ENCODE measurements at places on chromosomes 16 and 17.
A peak's percentile ranks its signal among the peaks of the same experiment; 100 is the strongest.

- DNase-seq, result peak; percentile 51
These were observed 383.0 kb downstream of the PMP22 start for GRCh38 chr17:14882131-14882530.

GRCh38 chr16:81539009-81539758, 94.6 kb downstream of the CMIP start:
- no peak for DNase-seq

- DNase-seq, result no peak
These were observed 426.8 kb downstream of the HS3ST4 start for GRCh38 chr16:26118575-26118974.

- DNase-seq, result no peak
These were observed 1687.5 kb downstream of the TP53TG3F start for GRCh38 chr16:35146723-35147458.

DNA sequence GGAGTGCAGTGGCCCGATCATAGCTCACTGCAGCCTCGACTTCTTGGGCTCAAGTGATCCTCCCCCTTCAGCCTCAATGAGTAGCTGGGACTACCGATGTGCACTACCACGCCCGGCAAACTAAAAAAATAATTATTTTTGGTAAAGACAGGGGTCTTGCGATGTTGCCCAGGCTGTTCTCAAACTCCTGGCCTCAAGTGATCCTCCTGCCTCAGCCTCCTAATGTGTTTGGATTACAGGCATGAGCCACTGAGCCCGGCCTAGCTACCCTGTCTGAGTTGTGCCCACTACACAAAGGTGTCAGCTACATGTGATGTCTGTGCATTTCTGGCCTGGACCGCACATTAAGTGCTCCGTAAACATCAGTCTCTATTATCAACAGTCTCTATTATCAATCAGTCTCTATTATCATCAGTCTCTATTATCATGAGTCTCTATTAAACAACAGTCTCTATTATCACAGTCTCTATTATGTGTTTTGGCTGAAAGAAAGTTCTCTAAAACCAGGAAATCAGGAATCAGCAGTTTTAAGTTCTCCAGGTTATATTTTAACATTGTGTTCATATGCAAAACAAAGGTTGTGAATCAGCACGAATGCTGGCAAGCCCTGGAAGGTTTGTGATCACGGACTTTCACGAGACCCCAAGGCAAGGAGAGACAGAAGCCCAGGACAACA, 721 bp upstream of the WWOX start:
- no peak for DNase-seq

GRCh38 chr16:2768403-2769089, 8.5 kb downstream of the ELOB start:
- DNase-seq, result peak; percentile 18

DNA sequence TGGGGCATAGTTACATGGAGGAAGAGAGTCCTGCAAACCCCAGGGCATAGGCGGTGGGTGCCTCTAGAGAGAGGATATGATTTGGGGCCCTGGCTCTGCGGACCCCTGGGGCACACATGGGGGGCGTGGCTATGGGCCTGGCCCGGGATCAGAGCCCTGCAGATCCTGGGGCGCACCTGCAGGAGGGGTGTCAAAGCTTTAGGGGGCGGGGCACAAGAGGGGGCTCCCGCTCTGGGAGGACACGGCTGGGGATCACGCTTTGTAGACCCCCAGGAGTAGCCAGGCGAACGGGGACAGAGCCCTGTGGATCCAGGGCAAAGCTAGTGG, 497 bp downstream of the BCL7C start:
- DNase-seq, result no peak

DNA sequence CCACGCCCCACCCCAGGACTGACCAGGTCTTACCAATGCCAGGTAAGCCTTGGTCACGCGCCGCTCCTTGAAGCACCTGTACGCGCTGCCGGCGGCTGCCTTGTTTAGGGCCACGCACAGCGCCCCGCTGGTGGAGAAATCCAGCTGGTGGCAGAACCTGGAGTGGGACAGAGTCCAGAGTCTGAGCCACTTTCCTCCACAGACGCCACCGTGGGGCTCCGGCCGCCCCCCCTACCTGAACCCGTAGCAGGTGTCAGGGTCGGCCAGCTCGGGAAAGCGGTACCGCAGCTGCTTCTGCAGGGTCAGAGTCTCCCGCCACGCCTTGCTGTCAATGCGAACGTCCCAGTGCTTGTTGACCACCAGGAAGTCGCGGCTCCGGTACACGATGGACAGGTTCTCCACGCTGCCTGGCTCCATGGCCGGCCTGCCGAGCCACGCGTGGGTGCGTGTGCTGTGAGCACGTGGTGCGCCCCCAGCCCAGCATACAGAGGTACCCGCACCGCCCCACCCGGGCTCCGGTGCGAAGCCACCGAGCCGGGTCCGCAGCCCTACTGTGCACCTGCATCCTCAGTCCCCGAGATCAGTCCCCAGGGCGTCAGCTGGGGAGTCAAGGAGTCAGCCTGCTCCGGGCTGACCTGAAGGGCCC, 737 bp downstream of the RPUSD1 start:
- DNase-seq, result no peak

DNA sequence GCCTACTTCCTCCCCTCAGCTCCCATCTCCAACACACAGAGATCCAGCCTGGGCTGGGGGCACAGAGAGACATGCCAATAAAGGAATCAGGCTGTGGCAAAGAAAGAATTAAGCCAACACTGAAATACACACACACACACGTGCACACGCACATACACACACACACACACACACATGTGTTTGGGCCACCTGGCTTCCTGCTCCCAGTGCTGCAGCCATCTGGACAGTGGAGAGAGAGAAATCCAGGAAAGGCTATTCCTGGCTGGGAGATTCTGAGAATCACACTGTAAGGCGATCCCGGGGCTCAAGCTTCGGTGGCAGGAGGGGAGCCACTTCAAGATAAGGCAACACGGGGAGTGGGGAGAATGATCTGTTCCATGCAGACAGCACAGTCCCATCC, 72.4 kb downstream of the NOG start:
- no peak for DNase-seq

DNA sequence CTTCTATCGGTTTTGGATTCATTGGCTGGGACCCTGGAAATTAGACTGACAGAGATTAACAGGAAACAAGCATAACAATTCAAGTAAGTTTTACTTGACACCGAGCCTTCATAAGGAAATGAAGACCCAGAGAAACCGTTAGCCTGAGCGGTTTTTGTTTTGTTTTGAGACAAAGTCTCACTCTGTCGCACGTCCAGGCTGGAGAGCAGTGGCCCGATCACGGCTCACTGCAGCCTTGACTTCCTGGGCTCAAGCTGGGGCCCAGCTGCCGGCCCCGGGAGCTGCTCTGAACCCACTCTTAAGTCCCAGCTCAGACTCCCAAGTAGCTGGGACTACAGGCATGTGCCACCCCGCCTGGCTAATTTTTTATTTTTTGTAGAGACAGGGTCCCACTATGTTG, 321.3 kb downstream of the SEC14L1 start:
- no peak for DNase-seq

GRCh38 chr17:69732272-69732918, 317.9 kb downstream of the MAP2K6 start:
- DNase-seq, result no peak

DNA sequence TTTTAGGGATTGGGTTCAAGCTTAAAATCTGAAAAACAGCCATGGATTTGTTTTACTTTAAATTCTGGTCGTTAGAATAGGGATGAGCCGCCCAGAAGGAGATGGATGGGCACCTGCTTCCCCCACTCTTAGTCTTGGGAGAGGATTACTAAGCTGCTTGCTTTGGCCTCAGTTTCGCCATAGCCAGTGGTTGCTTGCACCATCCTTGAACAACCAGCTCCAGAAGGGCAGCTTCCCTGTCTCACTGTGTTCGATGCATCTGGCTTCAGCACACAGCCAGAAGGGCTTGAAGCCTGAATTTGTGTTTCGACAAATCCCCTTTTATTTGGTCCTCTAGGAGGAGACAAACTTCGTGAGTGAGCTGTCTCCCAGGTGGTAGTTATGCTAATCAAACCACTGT, 7.1 kb downstream of the CYB5D2 start:
- DNase-seq, result no peak

DNA sequence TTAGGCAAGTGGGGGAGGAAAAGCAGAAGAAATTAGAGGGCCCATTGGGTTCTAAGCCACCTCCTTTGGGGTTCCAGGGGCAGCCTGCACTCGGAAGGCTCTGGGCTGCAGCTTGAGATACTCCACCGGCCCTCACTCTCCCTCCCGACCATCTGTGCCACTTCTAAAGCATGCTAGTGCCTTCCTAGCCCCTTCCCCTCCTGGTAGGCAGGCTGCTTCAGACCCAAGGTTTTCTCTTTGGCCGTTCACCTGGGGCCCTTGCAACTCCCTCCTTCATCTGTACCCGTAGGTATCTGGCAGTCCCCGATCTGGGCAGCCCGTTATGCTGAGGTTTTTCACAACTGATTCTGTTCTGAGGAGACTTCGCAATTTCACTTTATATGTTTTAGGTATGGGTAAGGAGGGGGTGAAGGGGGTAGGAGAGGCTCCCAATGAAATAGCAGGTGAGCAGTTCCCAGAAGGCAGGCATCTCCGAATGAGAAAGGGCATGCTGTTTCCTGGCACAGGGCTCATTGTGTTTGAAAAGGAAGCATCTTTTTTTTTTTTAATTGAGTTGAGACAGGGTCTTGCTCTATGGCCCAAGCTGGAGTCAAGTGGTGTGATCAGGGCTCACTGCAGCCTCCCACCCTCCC, 98.7 kb downstream of the RAB11FIP4 start:
- DNase-seq, result no peak

GRCh38 chr17:17548044-17548443, 43.5 kb downstream of the PEMT start:
- no peak for DNase-seq

DNA sequence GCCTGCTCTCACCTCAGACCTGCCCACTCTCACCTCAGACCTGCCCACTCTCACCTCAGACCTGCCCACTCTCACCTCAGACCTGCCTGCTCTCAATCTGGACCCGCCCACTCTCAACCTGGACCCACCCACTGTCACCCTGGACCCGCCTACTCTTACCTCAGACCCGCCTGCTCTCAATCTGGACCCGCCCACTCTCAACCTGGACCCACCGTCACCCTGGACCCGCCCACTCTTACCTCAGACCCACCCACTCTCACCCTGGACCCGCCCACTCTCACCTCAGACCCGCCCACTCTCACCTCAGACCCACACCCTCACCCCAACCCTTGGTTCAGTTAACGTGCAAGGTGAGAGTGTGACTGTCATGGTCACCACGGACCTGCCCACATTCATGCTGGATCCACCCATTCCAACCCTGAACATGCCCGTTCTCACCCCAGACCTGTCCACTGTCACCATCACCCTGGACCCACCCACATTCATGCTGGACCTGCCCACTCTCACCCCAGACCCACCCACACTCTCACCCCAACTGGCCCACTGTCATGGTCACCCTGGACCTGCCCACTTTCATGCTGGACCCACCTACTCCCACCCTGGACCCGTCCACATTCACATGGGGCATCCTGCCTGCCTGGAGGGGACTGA, 31.2 kb upstream of the ENPP7 start:
- no peak for DNase-seq

- DNase-seq, result no peak
These were observed 5.4 kb upstream of the SLC5A2 start for GRCh38 chr16:31477220-31478216.

DNA sequence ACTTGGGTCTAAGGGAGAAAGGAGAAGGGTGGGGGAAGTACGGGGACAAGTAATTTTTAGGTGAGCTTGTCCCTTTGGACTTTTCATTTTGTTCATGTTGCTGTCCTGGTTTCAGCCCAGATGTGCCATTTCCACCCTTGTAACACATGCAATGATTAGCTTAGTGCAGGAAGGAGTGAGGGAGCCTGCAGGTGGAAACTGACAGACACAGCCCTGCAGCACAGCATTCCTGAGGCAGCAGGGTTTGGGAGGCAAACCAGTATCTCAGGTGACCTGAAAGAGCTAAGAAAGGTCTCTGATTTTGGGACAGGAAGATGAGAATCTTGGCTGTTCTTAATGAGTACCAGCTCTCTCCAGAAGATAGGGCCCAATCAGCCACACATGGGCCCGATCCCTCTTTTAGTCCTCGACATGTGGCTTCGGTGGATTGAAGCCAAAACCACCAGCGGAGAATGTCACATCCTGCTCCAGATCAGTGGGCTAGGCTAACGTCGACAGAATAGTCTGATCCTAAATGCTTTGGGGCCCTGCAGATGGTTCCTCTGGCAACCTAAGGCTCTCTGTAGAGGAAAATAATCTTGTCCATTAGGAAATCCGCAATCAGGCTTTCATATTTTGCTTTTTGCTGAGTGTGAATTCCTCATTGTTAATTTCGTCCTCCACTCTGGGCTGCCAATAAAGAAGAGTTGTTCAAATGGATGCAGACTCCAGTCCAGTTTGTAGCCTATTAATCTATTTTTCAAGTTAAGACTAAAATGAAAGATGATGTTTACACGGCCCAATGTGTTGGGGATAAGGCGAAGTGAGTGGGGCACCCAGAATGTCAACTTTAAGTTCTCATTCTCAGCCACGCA, 3.8 kb upstream of the RNF157 start:
- DNase-seq, result peak; percentile 67

GRCh38 chr16:7843261-7843660, 510.6 kb downstream of the RBFOX1 start:
- DNase-seq, result no peak

- DNase-seq, result peak; percentile 82
These were observed 13.7 kb upstream of the CNGB1 start for GRCh38 chr16:57984443-57985203.

GRCh38 chr16:28596115-28596630, 677 bp downstream of the SULT1A2 start:
- DNase-seq, result no peak

DNA sequence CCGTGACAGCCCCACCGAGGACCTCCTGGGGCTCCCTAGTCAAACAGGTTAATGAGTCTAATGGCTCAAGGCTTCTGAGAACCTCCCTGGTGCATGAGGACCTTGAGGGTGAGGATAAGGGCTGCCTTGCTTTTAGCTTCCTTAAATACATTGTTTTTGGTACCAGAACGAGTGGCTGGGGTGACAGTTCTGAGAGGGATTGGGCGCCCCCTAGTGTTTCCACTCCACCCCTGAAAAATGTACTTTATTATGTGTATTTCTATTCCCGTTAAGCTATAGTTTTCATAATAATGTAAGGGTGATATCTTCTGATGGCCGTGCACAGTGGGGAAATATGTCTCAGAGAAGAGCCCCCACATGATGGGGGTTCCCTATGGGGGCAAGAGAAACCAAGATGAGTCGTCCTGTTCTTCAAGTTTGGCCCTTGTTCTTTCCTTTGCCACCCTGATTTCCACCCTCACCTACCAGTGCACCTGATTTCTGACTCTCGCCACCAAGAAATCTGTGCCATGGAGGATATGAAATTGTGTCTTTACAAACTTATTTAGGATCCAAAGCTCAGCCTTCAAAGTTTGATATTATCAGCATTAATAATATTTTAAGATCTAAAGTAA, 14.5 kb upstream of the VWA3A start:
- peak; percentile 51 for DNase-seq

- no peak for DNase-seq
These were observed 77.6 kb upstream of the AMZ2 start for GRCh38 chr17:68170246-68170645.
